T-cell (primary cell): ENCODE measurements at places on chromosomes 12 and 14. TPM values are rescaled to one million over a fixed set of nuclear protein-coding genes. Genes with fewer than 3 reads are reported as not detected.

The RAB2B gene
- 30.5 TPM for total RNA-seq

The BICDL1 gene
- 176 TPM for total RNA-seq

The JPH4 gene
- total RNA-seq = 0.13 TPM

The STAC3 gene
- total RNA-seq = 4.9 TPM

The SLC22A17 gene
- 17.3 TPM for total RNA-seq

The VIPAS39 gene
- total RNA-seq = 15.6 TPM

The FGF6 gene
- total RNA-seq = not detected

The KRT8 gene
- total RNA-seq = 8.0 TPM

The GPX2 gene
- 0.93 TPM for total RNA-seq

The PRIMA1 gene
- not detected for total RNA-seq

The IL22 gene
- total RNA-seq = not detected

The SUOX gene
- total RNA-seq = 7.3 TPM

The RTL1 gene
- not detected for total RNA-seq

The GALNT6 gene
- 7.9 TPM for total RNA-seq

The TMPRSS12 gene
- not detected for total RNA-seq

The NPFF gene
- total RNA-seq = not detected

The C3AR1 gene
- 4.5 TPM for total RNA-seq

The SLC2A13 gene
- 5.1 TPM for total RNA-seq

The CLEC2A gene
- total RNA-seq = not detected

The ANKS1B gene
- total RNA-seq = not detected

The CMA1 gene
- total RNA-seq = not detected

The IRAK3 gene
- total RNA-seq = 0.39 TPM
